ENCODE measurements at places on chromosomes 7 and 10. TPM values are rescaled to one million over a fixed set of nuclear protein-coding genes. Genes with fewer than 3 reads are reported as not detected.

- peaks cover 38% of the 10 kb centered on the region for H3K4me1 ChIP-seq
- no peak overlapping the region for H3K27ac ChIP-seq
- DNase-seq: no peak
- H3K4me3 ChIP-seq: peak overlapping the region; percentile 90
- peaks cover 9% of the 10 kb centered on the region for H3K36me3 ChIP-seq
Observed at GRCh38 chr7:122304996-122305421, 459 bp upstream of the FEZF1 start.

DNA sequence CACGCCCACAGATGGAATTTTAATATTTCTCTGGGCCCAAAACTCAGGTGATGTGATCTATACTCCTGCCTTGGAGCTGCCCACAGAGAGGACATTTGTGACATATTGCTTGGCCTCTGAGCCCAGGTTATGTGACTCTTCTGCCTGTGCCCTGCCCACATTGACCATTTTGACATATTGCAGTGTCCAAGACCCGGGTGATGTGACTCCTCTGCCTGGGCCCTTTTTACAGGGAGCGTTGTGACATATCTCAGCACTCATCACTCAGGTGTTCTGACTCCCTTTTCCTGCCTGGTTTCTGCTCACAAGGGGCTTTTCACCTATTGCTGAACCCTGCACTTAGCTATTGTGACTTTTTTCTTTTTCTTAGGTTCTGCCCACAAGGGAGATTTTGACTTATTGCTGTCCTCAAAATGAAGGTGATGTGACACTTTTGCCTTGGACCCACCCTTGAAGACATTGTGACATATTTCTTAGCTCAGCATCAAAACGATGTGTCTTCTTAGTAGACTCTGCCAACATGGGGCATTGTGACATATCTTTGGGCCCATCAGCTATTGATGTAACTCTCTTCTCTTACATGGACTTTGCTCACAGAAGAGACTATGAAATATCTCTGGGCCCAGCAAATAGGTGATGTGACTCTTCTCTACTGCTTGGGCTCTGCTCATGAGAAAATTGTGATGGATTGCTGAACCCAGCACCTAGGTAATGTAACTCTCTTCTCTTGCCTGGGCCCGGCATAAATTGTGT is 11.0 kb upstream of the ZNF107 start:
- H3K27ac ChIP-seq: no peak overlapping the region
- no peak for DNase-seq
- H3K4me3 ChIP-seq: no peak overlapping the region

GRCh38 chr10:1595726-1596125 is 141.6 kb downstream of the ADARB2 start:
- H3K27me3 ChIP-seq: peaks cover 3% of the 10 kb centered on the region
- H3K36me3 ChIP-seq: no peaks in the 10 kb centered on the region
- no peak overlapping the region for H3K4me3 ChIP-seq
- no peak overlapping the region for H3K27ac ChIP-seq

- no peak overlapping the region for H3K27ac ChIP-seq
- H3K4me3 ChIP-seq: no peak overlapping the region
- no peak for DNase-seq
- peaks cover 4% of the 10 kb centered on the region for H3K4me1 ChIP-seq
Observed at GRCh38 chr7:34096777-34097176, 191.4 kb downstream of the BMPER start.

DNA sequence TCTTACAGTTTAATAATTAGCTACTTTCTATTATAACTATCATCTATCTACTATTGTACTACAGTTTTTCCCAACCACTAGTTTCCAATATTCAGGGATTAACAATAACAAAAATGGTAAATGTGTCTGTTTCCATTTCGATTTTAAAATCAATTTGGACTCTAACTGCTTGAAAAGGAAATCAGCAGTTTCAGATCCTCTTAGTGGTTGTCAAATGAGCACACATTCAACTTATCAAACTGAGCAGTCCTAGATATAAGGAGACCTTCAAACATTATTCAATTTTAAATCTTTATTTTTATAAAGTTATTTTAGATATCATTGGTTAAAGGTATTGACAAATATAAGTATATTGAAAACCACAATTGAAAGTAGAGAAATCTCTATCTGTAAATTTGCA is 46.8 kb upstream of the CD36 start:
- no peak overlapping the region for H3K27ac ChIP-seq
- H3K27me3 ChIP-seq: no peaks in the 10 kb centered on the region
- H3K4me1 ChIP-seq: peaks cover 3% of the 10 kb centered on the region
- no peak overlapping the region for H3K4me3 ChIP-seq
- H3K36me3 ChIP-seq: no peaks in the 10 kb centered on the region
- DNase-seq: no peak

DNA sequence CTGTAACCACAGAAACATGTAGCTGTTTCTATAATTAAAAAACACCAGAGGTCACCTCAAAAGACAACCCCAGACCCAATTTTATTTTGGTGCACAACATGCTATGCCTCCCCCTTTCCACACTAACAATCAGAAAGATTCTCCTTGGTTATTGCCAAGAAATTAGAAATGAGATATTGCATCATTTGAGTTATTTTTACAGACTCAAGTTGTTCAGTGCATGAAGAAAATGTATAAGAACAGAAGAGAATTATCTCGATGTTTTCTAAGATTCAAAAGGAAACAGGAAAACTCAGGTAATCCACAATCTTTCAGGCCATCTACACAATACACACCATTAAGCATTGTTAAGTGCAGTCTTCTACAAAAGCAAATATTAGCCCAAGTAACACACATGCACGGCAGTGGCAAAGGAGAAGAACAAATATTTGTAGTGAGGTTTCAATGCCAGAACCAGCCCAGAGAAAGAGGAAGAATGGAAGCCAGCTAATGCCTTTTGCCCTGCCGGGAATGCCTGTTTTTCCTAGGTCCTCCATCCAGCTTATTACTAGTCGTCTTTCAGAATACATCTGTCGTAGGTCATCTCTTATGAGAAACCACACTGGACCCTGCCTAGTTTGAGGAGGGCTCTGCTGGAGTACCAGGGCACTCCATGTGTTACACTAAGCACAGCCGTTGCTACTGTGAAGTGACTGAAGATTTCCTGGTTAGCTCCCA is 67.6 kb upstream of the C1GALT1 start:
- peaks cover 2% of the 10 kb centered on the region for H3K4me1 ChIP-seq
- peaks cover 2% of the 10 kb centered on the region for H3K27me3 ChIP-seq
- H3K27ac ChIP-seq: no peak overlapping the region
- DNase-seq: no peak
- no peak overlapping the region for H3K4me3 ChIP-seq

GRCh38 chr7:74482629-74483401 is 29.1 kb downstream of the GTF2IRD1 start:
- no peak overlapping the region for H3K27ac ChIP-seq
- DNase-seq: no peak
- H3K4me3 ChIP-seq: no peak overlapping the region
- H3K27me3 ChIP-seq: no peaks in the 10 kb centered on the region
- H3K36me3 ChIP-seq: no peaks in the 10 kb centered on the region
- peaks cover 16% of the 10 kb centered on the region for H3K4me1 ChIP-seq

Gene PLAU
- total RNA-seq: 19.5 TPM

GRCh38 chr10:21463436-21463835 is 62.0 kb downstream of the SKIDA1 start:
- no peak overlapping the region for H3K27ac ChIP-seq
- H3K36me3 ChIP-seq: no peaks in the 10 kb centered on the region
- H3K4me3 ChIP-seq: no peak overlapping the region
- peaks cover 1% of the 10 kb centered on the region for H3K27me3 ChIP-seq

Gene PDIA4
- total RNA-seq: 266 TPM

DNA sequence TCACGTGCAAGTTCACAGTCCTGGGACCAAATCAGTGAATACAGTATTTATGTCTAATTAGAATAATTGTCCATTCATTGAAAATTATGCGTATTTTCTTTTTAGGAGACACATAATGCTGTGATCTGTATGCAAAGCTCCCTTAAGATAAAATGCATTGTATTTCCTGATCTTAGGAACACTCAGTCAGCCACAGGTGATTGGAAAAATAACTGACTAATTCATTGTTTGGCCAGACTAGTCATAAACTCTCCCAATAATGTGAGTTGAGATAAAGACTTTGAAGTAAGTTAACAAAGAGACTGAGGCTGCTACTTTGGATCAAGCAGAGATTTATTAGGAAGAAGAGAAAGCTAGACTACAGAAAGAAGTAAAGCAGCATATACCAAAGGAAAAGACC is 182.2 kb downstream of the GNAI1 start:
- H3K27ac ChIP-seq: no peak overlapping the region
- no peaks in the 10 kb centered on the region for H3K36me3 ChIP-seq
- no peak overlapping the region for H3K4me3 ChIP-seq
- peaks cover 3% of the 10 kb centered on the region for H3K27me3 ChIP-seq

Gene ARPC1B
- total RNA-seq: 124 TPM

Gene GNAT3
- not detected for total RNA-seq

- H3K27me3 ChIP-seq: peaks cover 2% of the 10 kb centered on the region
- no peak overlapping the region for H3K27ac ChIP-seq
- no peak for DNase-seq
- H3K36me3 ChIP-seq: peaks cover 6% of the 10 kb centered on the region
- no peaks in the 10 kb centered on the region for H3K4me1 ChIP-seq
- H3K4me3 ChIP-seq: no peak overlapping the region
Observed at GRCh38 chr7:2571409-2571808, 12.6 kb downstream of the IQCE start.

DNA sequence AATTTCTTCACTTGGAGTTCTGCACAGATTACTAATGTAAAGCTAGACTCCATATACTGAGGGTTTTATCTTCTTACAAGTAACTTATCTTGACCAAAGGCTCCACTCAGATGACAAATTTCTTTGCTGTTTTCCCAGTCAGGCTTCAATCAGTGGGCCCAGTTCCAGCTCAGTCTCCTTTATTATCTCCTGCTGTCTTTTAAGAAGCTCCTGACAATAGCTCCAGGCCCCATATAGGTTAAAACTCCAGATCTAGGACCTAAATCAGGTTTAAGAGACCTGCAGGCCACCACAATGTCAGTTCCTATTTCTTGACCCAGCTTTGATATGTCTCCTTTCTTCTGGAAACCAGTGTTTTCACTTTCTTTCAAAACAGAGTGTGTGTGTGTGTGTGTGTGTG is 165.2 kb downstream of the RELN start:
- H3K4me1 ChIP-seq: no peaks in the 10 kb centered on the region
- no peaks in the 10 kb centered on the region for H3K36me3 ChIP-seq
- H3K27ac ChIP-seq: no peak overlapping the region
- DNase-seq: no peak
- H3K27me3 ChIP-seq: no peaks in the 10 kb centered on the region
- no peak overlapping the region for H3K4me3 ChIP-seq

DNA sequence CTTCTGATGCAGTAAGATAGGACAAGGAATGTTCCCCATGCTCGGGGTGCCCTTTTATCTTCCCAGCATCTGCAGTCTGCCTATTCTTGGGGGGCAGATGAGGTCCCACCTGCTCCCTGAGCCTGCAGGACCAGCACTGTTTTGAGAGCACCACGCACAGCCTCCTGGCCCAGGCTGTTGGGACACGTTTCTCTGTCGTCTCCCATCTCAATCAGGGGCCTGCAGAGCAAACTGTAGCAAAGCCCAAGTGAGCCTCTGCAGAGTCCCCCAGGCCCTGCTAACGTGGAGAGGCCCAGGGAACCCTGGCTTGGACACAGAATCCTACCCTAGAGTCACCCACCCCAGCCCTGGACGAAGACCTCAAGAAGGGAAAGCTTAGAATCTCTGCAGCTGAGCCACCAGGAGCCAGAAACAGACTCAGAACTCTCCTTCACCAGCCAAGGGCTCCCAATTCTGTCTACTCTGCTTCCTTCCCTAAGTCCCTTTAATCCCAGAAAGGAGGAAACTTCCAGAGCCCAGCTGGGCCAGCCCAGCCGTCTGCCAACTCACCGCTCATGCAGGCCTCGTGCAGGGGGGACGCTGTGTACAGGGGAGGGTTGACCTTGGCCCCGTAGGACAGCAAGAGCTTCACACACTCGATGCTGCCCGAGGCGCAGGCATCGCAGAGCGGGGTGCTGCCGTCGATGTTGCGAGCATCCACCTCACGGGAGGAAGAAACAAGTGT is 15.6 kb downstream of the ASB13 start:
- no peak overlapping the region for H3K4me3 ChIP-seq
- H3K36me3 ChIP-seq: peaks cover 10% of the 10 kb centered on the region
- peaks cover 19% of the 10 kb centered on the region for H3K4me1 ChIP-seq
- H3K27ac ChIP-seq: no peak overlapping the region
- DNase-seq: no peak

DNA sequence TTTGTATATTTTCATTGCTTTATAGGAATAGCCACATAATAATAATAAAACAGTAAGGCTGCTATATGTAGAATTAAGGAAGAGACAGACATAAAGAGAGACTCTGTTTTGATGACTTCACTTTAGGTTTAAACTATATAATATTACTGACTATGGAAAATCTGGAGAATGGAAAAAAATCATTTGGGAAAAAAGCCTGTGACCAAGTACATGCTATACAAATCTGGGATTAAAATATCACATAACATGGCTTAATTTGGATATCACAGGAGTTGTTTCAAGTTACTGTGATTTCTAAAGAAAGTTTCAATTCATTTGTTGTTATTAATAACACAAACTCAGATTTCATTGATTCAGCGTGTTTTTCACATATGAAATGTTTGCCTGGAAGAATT is 7.7 kb downstream of the PLCE1 start:
- no peak overlapping the region for H3K4me3 ChIP-seq
- no peak overlapping the region for H3K27ac ChIP-seq
- no peak for DNase-seq
- H3K36me3 ChIP-seq: no peaks in the 10 kb centered on the region
- peaks cover 2% of the 10 kb centered on the region for H3K27me3 ChIP-seq

Gene XRCC2
- 2.9 TPM for total RNA-seq
